ENCODE measurements at places on chromosomes 13 and 19. TPM values are rescaled to one million over a fixed set of nuclear protein-coding genes. Genes with fewer than 3 reads are reported as not detected.

DNA sequence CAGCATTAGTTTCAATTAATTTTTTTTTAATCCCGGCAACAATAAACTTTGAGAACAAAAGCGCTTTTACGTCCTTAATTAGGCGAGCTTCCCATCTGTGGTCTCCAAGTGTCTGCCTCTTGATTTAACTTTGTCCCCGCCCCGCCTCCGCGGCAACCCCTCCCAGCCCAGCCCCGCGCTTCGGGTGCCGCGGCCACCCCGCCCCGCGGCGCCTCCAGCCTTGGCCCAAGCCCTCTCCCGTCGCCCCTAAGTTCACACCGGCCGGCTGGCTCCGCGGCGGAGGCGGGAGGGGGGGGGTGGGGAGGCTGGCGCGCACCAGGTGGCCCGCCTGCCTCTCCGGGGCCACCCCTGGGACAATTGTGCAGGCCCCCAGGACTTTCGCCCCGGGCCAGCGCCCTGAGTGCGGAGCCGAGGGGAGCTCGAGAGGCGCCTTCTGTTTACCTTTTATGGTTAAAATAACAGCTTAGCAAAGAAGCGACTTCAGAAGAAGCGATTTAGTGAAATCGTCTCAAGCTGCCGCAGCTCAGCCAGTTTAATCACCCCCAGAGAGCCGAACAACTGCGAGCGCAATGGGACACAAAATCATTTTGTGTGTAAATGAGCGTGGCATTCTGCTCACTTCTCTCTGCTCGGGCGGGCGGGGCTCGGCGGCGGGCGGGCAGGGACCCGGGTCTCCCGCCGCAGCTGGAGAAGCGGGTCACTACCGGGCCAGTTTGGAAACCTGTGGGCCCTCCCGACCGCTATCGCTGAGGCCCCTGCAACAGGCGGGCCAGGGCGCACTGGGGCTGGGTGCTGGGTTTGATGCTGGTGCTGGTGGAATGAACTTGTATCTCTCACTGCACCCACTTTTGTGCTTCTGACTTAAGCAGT, 1.4 kb downstream of the KCTD15 start:
- DNase-seq, result no peak
- no peaks in the 10 kb centered on the region for H3K27me3 ChIP-seq
- peaks cover 2% of the 10 kb centered on the region for H3K36me3 ChIP-seq
- H3K4me1 ChIP-seq, result peaks cover 19% of the 10 kb centered on the region

- peaks cover 5% of the 10 kb centered on the region for H3K4me1 ChIP-seq
- no peak overlapping the region for H3K4me3 ChIP-seq
- H3K36me3 ChIP-seq, result peaks cover 51% of the 10 kb centered on the region
Observed at GRCh38 chr13:113631341-113632095, 26.5 kb downstream of the ATP4B start.

- H3K27me3 ChIP-seq, result peaks cover 34% of the 10 kb centered on the region
- H3K4me1 ChIP-seq, result no peaks in the 10 kb centered on the region
- H3K36me3 ChIP-seq, result no peaks in the 10 kb centered on the region
- no peak overlapping the region for H3K4me3 ChIP-seq
- no peak overlapping the region for H3K27ac ChIP-seq
- no peak for DNase-seq
Observed at GRCh38 chr19:39796000-39796498, 17.4 kb downstream of the LEUTX start.

DNA sequence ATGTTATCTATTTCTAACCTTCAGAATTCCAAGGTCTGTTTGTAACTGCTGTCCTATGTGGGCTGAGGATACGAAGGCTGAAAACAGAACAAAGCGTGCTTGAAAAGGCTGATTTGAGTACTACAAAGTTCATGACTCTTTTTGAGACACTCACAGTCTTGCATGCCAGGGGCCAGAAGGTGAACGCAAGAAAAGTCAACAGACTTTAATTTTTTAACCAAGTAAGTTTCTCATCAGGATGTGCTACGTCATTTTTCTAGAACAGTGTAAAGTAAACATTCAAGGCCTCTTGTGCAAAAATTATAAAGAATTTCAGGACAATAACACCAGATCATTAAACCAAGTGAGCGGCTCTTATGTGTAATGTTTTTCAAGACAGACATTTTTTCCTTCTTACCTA, 163.5 kb downstream of the COG6 start:
- no peak overlapping the region for H3K27ac ChIP-seq
- no peaks in the 10 kb centered on the region for H3K27me3 ChIP-seq
- H3K4me1 ChIP-seq, result no peaks in the 10 kb centered on the region
- no peak overlapping the region for H3K4me3 ChIP-seq
- DNase-seq, result no peak

DNA sequence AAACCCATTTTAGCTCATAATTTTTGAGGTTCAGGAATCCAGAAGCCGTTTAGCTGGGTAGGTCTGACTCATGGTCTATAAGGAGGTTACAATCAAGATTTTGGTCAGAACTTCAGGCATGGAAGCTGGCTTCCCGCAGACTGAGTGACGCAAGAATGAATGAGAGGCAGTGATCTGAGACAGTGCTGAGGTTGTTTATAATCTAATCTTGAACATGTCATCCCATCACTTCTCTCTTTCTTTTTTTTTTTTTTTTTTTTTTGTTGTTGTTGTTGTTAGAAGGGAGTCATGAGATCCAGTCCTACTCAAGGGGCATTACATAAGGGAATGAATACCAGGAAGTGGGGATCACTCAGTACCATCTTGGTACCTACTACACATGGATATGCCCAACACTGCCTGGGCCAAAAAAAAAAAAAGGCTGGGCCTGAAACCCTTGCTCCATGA, 217.4 kb downstream of the DLEU7 start:
- H3K4me1 ChIP-seq, result no peaks in the 10 kb centered on the region
- H3K27me3 ChIP-seq, result peaks cover 1% of the 10 kb centered on the region
- H3K4me3 ChIP-seq, result no peak overlapping the region
- no peak for DNase-seq
- no peak overlapping the region for H3K27ac ChIP-seq

DNA sequence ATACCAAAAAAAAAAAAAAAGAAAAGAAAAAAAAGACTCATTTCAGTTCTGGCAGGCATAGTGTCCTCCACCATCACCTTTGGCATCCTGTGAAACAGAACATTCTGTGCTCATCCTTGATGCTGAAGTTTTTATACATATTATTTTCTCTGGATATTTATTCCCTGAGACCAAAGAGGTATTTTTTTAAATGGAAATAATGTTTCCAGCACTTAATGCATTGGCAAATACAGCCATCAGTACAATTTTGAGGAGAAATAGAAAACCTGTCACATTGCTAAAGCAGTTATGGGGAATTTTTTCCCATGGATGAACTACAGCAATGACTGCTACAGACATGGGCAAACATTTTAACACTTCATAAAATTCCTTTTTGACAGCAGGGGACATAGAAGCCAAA, 312.4 kb downstream of the DNAJC15 start:
- H3K4me1 ChIP-seq, result peaks cover 14% of the 10 kb centered on the region

DNA sequence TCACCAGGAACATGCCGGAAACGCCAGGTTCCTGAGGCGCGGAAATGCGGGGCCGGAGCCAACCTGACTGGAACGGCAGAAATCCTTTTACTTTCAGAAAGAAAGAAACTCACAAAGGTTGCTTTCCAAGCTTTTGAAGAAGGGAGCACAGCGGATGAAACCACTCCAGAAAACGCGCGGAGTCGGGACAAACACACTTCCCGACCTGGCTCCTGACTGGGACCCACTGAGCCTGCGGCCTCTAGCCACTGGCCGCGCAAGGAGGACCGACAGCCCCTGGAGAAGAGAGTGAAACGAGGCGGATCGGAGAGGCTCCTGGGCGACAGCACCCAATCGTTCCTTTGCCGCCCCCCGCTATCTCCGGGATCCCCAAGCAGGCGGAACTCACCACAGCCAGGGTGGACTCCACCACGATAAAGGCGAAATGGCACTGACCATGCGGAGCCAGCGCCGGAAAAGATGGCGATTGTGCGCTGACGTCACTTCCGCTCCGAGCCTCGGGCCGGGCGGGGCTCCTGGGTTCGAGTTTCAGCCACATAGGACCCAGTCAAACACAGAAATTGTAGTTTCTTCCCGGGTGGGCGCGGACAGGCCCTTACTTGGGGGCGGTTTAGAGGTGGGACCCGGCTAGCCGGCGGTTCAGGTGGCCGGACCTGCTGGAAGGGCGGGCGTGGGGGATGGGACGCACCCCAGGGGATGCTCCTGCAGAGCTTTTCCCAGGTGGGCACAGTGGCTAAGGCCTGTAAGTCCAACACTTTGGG, at the start of gene ZNF121:
TSS of gene ZNF121 (minus strand) at position 432 of the 761 bp plus-strand sequence. CDS start 16,407 bp downstream, outside the sequence.
- H3K36me3 ChIP-seq, result peaks cover 28% of the 10 kb centered on the region
- DNase-seq, result peak; percentile 71
- peaks cover 7% of the 10 kb centered on the region for H3K27me3 ChIP-seq
- peaks cover 5% of the 10 kb centered on the region for H3K4me1 ChIP-seq
- H3K27ac ChIP-seq, result peak within 1 kb of the TSS; percentile 98
- H3K4me3 ChIP-seq, result peak within 1 kb of the TSS; percentile 93

DNA sequence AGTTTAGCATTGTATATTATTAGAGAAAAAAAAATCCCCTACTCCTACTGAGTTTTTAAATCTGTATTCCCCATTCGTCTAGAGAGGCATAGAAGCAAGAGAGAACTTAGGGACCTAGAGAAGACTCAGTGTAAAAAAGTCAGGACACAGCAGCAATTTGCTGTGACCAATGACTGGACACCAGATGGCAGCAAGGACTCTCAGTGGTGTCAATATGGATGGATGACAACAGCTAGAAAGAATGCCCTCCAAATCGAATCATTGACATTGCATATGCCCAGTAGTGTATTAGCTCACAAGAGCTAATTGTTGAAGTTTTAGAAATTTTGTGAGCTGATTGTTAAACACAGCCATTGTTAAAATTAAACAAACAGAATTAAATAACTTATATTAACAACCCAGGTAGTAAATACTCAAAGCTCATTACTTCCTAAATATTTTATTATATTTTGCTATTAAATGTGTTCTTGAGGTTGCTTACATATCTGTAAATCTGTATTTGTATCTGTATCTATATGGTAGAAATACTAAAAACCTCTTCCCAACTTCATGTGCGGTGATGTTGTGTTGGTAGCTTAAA, 43.9 kb downstream of the SIAH3 start:
- DNase-seq, result no peak
- peaks cover 4% of the 10 kb centered on the region for H3K4me1 ChIP-seq
- no peak overlapping the region for H3K4me3 ChIP-seq
- no peaks in the 10 kb centered on the region for H3K27me3 ChIP-seq

- no peak for DNase-seq
- no peaks in the 10 kb centered on the region for H3K27me3 ChIP-seq
- peaks cover 31% of the 10 kb centered on the region for H3K4me1 ChIP-seq
- no peak overlapping the region for H3K27ac ChIP-seq
- H3K4me3 ChIP-seq, result peak overlapping the region; percentile 32
- H3K36me3 ChIP-seq, result no peaks in the 10 kb centered on the region
Observed at GRCh38 chr13:30308548-30308947, 1.2 kb upstream of the KATNAL1 start.

GRCh38 chr19:16436780-16437332, 34.9 kb downstream of the EPS15L1 start:
- DNase-seq, result no peak
- peaks cover 27% of the 10 kb centered on the region for H3K36me3 ChIP-seq
- H3K27me3 ChIP-seq, result no peaks in the 10 kb centered on the region
- peaks cover 4% of the 10 kb centered on the region for H3K4me1 ChIP-seq

GRCh38 chr13:113367771-113368170, 3.8 kb upstream of the GRTP1 start:
- H3K27me3 ChIP-seq, result peaks cover under 1% of the 10 kb centered on the region
- no peak for DNase-seq
- H3K36me3 ChIP-seq, result no peaks in the 10 kb centered on the region
- peaks cover under 1% of the 10 kb centered on the region for H3K4me1 ChIP-seq

DNA sequence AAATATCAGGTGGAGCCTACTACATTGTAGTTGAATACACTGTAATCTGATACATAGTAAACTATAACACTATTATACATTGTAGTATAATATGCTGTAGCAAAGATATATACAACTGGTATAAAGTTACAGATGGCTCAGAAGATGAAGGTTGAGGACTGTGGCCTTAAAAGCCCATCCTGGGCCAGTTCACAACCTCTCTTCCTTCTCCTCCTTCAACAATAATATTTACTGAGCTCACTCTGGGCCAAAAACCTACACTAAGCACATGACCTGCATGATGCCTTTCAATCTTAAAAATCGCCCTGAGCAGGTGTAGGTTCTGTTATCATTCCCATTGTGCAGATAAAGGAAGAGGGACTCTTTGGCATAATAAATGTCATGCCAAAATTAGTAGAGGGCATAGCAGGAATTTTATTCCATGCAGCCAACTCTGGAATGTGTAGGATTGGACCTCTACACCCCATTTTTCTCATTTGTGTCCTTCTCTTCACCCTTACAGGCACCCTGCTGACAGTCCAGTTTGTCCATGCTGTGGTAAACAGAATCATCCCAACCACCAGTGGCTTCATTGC, 14.6 kb upstream of the SIN3B start:
- no peak overlapping the region for H3K27ac ChIP-seq
- no peak overlapping the region for H3K4me3 ChIP-seq
- peaks cover 2% of the 10 kb centered on the region for H3K27me3 ChIP-seq
- DNase-seq, result no peak

- H3K27me3 ChIP-seq, result peaks cover 3% of the 10 kb centered on the region
- no peak overlapping the region for H3K27ac ChIP-seq
- no peak overlapping the region for H3K4me3 ChIP-seq
- peaks cover 8% of the 10 kb centered on the region for H3K4me1 ChIP-seq
Observed at GRCh38 chr13:31798189-31798588, 58.9 kb downstream of the RXFP2 start.

DNA sequence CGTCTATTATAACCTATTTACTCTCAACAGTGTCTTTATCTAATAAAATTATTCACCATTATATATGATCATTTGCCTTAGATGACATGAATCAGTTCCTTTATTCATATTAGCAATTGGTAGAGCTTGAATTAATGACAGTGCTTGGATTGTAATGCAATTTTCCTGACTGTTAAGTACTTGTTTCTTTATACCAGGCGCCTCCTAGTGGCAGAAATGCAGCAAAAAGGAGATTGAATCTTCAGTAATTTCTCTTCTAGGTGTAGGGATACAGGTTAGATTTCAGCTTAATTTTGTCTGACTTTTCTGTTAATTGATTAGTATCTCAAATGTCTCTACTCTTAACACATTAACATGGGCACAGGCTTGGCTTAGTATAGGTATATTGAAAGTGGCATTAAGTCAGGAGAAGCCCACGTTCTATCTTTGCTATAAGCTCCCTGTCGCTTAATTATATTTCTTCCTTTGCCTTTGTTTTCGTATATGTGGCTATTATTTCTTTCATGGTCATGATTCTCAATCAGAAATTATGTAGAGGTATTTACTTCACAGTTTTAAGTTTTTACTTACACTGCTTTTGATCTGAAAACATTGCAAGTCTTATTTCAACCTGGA, 9.1 kb upstream of the LHFPL6 start:
- no peaks in the 10 kb centered on the region for H3K36me3 ChIP-seq
- H3K27ac ChIP-seq, result no peak overlapping the region
- peaks cover 13% of the 10 kb centered on the region for H3K27me3 ChIP-seq
- H3K4me3 ChIP-seq, result no peak overlapping the region

GRCh38 chr13:40420160-40420740, 246.2 kb downstream of the FOXO1 start:
- H3K4me3 ChIP-seq, result no peak overlapping the region
- no peaks in the 10 kb centered on the region for H3K4me1 ChIP-seq
- no peak overlapping the region for H3K27ac ChIP-seq
- no peak for DNase-seq
- peaks cover 7% of the 10 kb centered on the region for H3K36me3 ChIP-seq
- H3K27me3 ChIP-seq, result no peaks in the 10 kb centered on the region

The ZNF471 gene
- total RNA-seq, result not detected

The FUT1 gene
- 4.3 TPM for total RNA-seq

The IGLON5 gene
- total RNA-seq, result 25.9 TPM

The CGB8 gene
- total RNA-seq, result 0.29 TPM

Measured in mesothelial cell of epicardium (in vitro differentiated cells).